Kidney (tissue), 22 donors: ENCODE measurements at places on chromosomes 3 and 15. TPM values are rescaled to one million over a fixed set of nuclear protein-coding genes. Genes with fewer than 3 reads are reported as not detected.

- peak; percentile 70 for DNase-seq
Measured at GRCh38 chr3:196660381-196661166, 21.1 kb downstream of the NRROS start.

- DNase-seq, result no peak
Measured at GRCh38 chr3:171895900-171896299, 52.8 kb downstream of the TMEM212 start.

DNA sequence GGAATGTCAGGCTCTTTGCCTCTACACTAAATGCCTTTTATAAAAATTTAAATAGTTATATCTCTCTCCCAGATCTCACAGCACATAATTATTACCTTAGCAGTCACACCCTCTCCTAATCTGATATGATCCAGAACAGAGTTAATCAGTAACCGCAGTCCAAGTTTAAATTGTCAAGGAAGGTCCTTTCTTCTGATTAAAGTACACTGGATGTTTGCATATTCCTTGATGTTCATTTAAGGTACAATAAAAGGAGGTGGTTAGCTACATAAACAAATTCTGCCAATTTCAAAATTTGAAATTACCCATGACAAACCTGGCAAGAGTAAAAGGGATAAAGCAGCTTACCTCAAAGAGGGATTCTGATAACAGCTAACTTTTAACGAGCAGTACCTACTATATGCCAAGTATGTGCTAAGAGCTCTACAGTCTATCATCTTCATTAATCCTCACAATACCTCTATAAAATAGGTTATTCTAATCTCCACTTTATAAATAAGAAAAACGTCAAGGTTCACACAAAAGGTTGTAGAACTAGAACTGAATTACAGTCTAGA, 4.3 kb downstream of the GOLIM4 start:
- DNase-seq, result peak; percentile 39

DNA sequence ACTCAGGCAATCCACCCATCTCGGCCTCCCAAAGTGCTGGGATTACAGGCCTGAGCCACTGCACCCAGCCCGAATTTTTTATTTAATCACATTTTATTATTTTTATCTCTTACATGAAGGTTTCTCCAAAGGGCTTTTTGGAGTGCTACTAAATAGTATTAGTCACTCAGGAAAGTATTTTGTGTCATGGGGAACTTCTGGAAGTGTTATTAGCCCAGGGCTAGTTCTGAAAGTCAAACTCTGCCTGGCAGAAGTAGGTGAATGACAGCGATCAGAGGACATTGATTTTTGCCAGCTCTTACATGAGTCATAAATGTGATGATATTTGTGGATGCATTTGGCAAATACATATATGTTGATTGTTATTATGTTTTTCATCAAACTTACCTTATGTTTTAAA, 48.7 kb downstream of the ZPLD1 start:
- DNase-seq, result no peak

GRCh38 chr15:52191207-52191606, at the start of gene GNB5:
GNB5 (minus strand) TSS chr15:52191392; CDS start chr15:52184676, 6,716 bp downstream.
- no peak for DNase-seq

DNA sequence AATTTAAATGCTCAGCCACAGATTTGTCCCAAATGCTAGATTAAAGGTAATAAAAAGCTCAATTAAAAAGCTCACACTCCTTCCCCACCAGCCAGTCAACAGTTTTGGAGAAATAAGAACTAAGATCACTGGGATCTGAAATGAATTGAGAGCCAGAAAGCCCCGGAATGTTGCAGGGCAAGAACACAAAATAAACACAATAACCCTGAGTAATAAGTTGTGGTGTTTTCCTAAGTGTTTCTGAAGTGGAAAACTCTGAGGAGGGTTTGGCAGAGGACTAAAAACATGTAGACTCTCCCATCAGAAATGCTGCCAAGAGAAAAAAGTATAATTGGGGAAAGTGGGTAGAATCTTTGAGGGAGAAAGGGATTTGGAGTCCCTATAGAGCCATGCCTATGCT, 127.8 kb downstream of the ABI3BP start:
- no peak for DNase-seq

- no peak for DNase-seq
Measured at GRCh38 chr3:180402471-180403073, 199.4 kb upstream of the TTC14 start.

- DNase-seq, result no peak
Measured at GRCh38 chr15:39642011-39642640, 61.2 kb downstream of the THBS1 start.

DNA sequence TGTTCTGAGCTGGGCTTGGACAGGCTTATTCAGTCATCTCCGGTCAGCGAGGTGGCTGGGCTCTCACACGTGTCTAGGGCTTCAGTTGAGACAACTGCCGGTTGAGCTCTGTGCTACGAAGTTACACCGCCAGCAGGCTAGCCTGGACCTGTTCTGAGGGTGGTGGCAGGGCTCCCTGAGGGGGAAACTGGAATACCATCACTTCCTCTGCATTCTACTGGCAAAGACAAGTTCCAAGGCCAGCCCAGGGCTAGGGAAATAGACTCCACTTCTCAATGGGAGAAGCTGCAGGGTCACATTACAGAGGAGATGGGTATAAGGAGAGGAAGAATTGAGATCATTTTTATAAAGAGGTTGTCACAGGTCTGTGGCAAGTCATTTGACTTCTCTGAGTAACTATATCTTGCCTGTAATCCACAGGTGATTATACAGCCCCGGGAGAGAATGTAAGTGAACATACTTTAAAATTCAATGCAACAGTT, 106.8 kb upstream of the IL12A start:
- DNase-seq, result no peak

Gene AADAC
- total RNA-seq, result not detected

Gene FOXL2NB
- total RNA-seq, result not detected

- no peak for DNase-seq
Measured at GRCh38 chr3:42477696-42478095, 24.7 kb upstream of the VIPR1 start.

Gene FAM174B
- total RNA-seq, result 13.8 TPM

DNA sequence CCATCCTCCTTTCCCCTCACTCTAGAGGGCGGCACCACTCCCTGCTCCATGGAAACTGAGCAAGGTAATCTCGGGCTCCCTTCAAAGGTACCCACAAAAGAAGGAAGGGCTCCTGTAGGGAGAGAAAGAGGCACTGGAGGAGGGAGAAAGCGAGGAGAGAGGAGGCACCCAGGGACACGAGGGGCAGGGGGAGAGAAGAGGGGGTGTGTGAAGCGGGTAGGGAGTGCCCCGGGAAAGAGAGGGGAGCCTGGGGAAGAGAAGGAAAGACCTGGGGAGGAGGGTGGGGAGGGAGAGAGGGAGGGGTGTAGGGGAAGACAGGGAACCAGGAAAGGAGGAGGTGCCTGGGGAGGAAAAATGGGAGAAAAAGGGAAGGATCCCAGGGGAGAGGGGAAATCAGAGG, 523 bp downstream of the VILL start:
- DNase-seq, result no peak

Gene SV2B
- 3.9 TPM for total RNA-seq

DNA sequence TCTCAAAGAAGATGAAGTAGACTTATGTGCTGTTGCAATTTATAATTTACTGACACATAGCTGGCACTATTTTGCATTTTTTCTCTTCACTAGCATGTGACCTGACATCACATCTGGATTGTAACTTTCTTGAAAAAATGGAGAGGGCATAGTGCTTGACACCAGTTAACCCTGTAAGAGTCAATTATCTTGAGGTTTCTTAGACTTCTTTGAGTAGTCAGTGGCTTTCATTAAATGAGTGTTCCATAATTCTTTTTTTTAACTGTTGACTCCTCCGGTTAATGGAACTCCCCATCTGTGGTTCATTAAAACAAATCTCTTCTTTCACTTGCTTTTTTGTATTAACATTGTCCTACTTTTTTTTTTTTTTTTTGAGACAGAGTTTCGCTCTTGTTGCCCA, 16.9 kb upstream of the PRKCI start:
- DNase-seq, result no peak

- no peak for DNase-seq
Measured at GRCh38 chr3:53227993-53228885, 27.6 kb downstream of the TKT start.
